Omental fat pad (tissue), 4 donors: ENCODE measurements at places on chromosomes 4 and X.

- no peak for DNase-seq
Measured at GRCh38 chr4:16893141-16893651, 5.2 kb downstream of the LDB2 start.

GRCh38 chrX:71214604-71215337 lies 8.3 kb upstream of the GJB1 start:
- no peak for DNase-seq

DNA sequence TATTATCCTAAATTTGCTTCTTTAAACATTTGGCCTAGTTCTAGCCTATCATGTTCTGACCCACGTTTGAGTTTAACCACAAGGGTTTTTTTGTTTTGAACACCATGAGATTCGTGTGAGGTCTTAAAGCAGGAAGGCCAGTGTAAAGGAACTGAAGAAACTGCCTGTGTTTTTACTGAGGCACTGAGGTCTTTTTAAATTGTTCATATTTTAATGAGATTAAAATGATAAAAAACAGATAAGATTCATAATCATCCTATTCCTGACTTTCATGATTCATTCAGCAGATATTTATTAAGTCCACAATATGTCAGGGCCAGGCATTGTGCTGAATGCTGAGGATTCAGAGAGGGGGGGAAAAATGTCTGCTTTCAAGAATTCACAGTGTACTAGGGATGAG lies 3.2 kb downstream of the RPS6KA3 start:
- no peak for DNase-seq

DNA sequence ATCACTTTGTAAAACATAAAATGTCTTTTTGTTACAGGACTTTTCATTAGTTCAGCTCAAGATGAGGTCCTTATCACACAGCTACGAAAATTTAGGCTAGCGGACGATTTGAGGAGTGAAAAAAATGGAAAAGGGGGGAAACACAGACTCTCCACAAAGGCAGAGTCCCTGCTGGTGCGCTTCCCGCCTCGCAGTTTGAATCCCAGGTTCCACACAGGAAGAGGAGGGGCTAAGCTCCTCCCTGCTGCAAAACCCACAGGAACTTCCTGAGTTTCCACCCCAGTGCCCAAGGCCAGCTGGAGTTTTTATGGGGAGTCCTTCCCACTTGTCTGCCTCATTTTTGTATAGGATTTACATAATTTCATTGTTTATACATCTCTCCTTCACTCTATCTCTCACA lies 11.2 kb downstream of the ADAM29 start:
- DNase-seq, result no peak

- DNase-seq, result no peak
Measured at GRCh38 chr4:144179152-144179739, 38.7 kb upstream of the GYPA start.

DNA sequence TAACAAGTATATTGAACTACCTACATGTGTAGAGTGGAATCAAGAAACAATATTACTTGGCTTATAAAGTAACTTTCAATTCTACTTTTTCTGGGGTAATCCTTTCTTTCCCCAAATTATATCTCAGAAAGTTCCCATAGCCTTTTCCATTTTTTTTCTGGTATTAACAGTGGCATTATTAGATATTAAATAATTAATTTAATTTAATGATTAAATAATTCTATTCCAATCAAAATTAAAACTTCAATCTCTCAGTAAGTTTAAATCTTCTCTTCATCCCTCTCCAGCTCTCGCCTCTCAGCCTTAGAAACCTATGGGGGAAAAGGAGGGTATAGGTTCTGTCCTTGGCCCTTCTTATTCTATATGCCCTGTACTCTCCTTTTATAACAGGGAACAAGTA lies 262.4 kb downstream of the INPP4B start:
- DNase-seq, result no peak

- no peak for DNase-seq
Measured at GRCh38 chr4:156476359-156476758, 495.2 kb downstream of the PDGFC start.

DNA sequence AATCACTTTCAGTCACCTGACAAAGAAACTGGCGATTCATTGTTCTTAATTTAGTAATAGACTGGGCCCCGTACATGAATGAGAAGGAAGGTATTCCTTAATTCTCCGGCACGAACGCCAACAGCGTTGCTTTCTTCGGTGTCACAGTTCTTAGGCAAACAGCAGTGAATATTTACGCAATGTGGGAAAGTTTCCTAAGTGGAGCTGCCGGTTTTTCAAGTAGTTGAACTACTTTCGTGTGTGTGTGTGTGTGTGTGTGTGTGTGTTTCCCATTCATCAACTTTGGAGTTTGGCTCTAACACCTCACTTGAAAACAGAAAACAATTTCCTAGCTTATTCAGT lies 651 bp downstream of the NXT2 start:
- no peak for DNase-seq

DNA sequence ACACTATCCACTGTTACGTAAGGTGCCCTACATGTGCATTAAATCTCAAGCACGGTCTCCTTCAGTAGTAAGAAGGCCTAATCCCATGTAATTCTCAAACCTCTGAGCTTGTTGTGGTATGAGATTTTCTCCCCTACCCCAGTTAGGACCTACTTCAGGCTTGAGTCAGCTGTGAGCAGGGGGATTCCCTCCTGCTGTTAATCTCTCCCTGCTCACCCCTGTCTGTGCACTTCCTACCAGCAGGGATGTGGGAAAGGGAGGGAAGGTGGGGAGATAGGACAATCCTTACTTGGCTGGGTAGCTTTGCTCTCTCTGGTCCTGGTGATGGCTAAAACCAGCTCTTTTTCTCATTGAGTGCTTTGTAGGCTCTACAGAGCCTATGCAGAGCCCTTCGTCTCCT lies 60.8 kb downstream of the PALLD start:
- DNase-seq, result no peak

- DNase-seq, result no peak
Measured at GRCh38 chrX:49712577-49712976, 16.8 kb upstream of the PAGE1 start.
